Fibroblast of skin of abdomen (primary cell): ENCODE measurements at places on chromosomes 11 and 22.

- DNase-seq = peak; percentile 73
Measured at GRCh38 chr11:100930185-100930778, 199.3 kb downstream of the PGR start.

GRCh38 chr22:23695571-23696325, 4.9 kb downstream of the RGL4 start:
- DNase-seq = no peak

DNA sequence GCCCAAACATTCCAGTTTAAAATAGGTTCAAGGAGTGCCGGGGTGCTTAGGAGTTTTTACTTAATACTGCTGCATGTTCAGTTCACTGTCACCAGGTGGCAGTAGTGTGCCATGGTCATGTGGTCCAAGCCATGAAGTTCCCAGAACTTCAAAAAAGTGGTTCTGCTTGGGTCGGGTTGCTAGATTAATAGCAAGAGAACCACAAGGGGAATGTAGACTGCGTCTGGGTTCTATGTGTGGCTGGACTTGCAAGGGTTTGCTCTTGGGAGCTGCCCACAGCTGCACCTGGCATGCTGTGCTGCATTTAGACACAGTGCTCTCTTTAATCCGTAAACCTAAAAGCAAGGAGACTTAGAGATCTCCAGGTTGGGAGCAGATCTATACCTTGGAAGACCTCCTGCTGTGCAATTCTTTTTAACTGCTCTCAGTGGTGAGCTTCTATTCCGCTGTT, 6.5 kb upstream of the SPON1 start:
- DNase-seq = peak; percentile 54

GRCh38 chr11:12640926-12641849, 33.0 kb upstream of the TEAD1 start:
- no peak for DNase-seq

GRCh38 chr22:20472629-20473442, 22.8 kb downstream of the KLHL22 start:
- DNase-seq = no peak

DNA sequence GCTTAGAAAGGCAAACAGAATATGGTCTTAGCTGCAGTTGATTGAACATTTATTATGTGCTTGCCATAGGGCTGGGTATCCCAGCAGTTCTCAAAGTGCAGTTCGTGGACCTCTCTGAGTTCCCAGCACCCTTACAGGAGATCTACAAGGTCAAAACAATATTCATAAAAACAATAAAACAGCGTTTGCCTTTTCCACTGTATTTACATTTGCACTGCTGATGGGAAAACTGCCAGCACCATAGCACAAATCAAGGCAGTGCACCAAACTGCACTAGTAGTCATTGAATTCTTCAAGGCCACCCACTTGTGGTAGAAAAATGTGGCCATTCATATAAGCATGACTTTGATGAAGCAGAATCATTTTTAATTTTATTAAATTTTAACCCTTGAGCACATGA, 128.1 kb downstream of the CCDC34 start:
- no peak for DNase-seq

DNA sequence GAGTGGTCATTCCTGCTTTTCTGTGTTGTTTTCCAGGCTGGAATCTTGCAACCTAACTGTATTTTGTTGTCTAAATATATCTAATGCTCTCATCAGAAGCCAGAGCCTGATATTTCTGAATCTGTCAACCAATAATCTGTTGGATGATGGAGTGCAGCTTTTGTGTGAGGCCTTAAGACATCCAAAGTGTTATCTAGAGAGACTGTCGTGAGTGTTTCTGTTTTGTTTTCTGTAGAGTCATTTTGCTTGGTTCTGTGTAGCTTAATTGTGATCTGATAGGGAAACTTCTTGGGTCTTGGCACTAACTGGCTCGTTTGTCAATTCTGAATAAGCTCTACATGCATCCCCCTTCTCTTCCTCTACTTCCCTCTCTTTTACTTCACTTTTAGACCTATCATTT, 31.2 kb upstream of the RBMXL2 start:
- no peak for DNase-seq
